ENCODE measurements at places on chromosomes 5 and 9.

DNA sequence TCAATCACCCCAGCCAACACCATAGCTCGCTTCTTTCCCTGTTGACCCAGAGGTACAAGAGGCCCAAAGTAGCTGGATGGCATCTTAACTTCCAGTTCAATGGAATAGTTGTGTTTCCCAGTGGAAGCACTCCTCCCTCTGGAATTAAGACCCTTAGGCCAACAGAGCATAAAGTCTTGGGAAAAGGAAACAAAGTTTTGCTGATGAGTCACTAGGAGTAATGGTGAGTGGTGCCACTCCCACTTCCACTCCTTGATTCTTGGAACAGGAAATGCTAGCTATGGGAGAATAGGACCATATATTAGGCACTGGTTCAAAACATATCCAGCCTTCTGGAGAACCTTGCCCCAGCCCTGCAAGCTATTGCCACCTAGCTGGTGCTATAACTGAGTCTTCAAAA is 44.7 kb upstream of the LMX1B start:
- DNase-seq, result no peak

- no peak for DNase-seq
These were observed 11.3 kb downstream of the RIOK2 start for GRCh38 chr5:97171703-97172102.

- DNase-seq, result no peak
These were observed 59.7 kb downstream of the HMHB1 start for GRCh38 chr5:143871672-143872071.

GRCh38 chr9:137026828-137027227 is 1.2 kb downstream of the ABCA2 start:
- DNase-seq, result no peak

- DNase-seq, result peak; percentile 75
These were observed 40.8 kb upstream of the GLRX start for GRCh38 chr5:95863383-95863757.

- no peak for DNase-seq
These were observed 119.8 kb upstream of the EGFLAM start for GRCh38 chr5:38138574-38138973.

- no peak for DNase-seq
These were observed 198.7 kb upstream of the C9orf72 start for GRCh38 chr9:27771803-27772545.

GRCh38 chr5:95959888-95960666 is 1.6 kb downstream of the ELL2 start:
- no peak for DNase-seq

- no peak for DNase-seq
These were observed 190.5 kb upstream of the OR13F1 start for GRCh38 chr9:104313396-104314110.

DNA sequence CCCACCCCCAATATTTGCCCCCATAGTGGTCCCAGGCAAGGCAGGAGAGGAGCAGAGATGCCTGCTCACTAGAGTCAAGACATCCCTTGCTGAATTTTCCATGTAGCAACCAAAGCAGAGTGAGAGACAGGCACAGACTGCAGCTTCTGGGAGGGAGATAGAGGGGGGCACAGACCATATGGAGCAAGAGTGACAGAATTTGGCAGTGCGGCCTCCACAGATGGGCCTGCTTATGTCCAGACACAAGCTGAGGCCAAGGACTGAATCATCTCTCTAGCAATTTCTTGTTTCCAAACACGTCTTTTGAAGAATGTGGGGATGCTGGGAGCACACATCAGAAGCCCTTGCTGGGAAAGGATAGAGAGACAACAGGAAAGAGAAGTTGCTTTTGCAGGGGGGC is 53.0 kb upstream of the ALDH1B1 start:
- DNase-seq, result peak; percentile 67

DNA sequence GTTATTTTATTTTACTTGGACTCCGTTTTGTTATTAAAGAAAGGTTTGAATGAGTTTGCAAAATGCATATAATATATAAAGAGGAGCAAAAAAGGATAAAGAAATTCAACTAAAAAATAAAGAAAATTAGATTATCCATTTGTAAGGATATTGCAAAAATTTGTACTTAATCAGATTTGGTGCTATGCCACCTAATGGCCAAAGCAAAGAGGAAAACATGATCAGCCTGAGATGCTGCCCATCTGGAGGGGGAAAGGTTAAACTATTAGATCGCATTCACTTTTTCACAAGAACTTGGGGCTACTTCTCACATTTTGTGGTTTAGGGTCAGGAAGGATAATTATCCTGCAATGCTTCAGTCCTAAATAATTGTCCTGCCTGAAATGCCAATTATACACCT is 350.6 kb downstream of the MLLT3 start:
- DNase-seq, result no peak

- DNase-seq, result no peak
These were observed 13.0 kb upstream of the SMIM32 start for GRCh38 chr5:136205941-136206340.

- no peak for DNase-seq
These were observed 17.0 kb downstream of the PLPP1 start for GRCh38 chr5:55517804-55518203.

- no peak for DNase-seq
These were observed 9.3 kb downstream of the SLC28A3 start for GRCh38 chr9:84331119-84331809.

DNA sequence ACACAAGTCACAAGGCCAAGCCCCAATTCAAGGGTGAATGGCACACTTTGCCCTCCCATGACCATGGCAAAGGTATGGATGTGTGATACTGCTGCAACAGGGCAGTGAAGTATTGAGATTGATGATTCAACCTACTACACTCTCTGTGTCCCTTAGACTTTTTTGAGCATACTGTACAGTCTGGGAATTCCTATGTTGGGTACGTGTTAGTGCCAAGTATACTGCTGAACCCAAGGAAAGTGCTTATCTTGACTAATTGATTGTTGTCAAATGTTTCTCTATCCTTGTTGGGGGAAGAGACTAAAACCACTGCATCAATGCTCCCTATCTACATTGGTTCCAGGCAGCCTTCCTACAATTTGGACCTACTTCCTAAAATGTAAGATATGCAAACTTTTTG is 93.7 kb downstream of the NDFIP1 start:
- DNase-seq, result no peak

DNA sequence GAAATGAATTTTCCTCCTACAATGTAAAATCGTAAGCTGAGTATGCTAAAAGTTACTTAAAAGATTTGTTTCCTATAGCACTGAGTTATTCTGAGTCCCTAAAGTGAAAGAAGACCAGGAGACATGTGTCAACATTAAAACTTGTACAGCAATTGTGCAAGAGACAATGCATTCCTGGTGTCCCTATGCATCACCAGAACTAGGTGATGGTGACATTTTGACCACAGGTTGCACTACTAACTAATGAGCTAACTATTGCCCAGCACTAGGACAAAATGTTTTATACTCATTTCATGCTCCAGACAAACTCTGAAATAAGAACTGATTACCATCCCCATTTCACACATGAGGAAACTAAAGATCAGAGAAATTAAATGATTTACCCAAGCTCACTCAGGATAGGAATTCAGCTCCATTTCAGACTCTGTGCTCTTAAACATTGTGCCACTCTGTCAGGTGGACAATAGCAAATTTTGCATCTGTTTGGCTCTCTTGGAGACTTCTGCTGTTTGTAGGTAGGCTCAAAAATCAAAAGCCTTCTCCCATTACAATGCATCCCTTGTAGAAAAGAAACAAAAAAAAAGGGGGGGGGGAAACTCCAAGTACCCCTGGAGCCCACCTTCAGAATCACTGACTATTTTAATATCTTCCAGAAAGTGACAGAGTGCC is 269.2 kb downstream of the ACTL7B start:
- DNase-seq, result no peak

- DNase-seq, result peak; percentile 90
These were observed at the start of gene RHOBTB3 for GRCh38 chr5:95730730-95731570. TSS of gene RHOBTB3 (plus strand) at chr5:95731336. CDS start at chr5:95731683, 347 bp downstream.

DNA sequence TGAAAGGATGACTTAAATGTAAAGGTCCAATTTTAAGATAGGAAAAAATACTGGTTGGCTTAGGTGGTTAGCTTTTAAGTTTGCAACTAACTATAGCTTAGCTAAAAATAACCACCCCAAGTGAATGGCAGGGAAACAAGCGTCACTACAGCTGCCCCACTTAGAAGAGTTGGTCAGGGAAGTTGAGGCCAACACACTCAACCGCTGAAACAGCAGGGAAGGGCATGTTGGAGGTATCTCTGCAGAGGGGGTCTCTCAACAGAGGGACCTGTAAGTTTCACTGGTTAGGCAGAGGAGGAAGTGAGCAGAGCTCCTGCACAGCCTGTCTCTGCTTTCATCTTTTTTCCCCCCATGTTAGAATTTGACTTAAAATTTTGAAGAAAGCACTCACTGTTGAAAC is 75.3 kb downstream of the LHFPL2 start:
- DNase-seq, result no peak

GRCh38 chr9:99307851-99308250 is 85.8 kb downstream of the SEC61B start:
- no peak for DNase-seq

- DNase-seq, result no peak
These were observed 24.1 kb downstream of the DDX31 start for GRCh38 chr9:132645711-132646110.

- DNase-seq, result no peak
These were observed 899.5 kb downstream of the TLE1 start for GRCh38 chr9:80789831-80790230.

DNA sequence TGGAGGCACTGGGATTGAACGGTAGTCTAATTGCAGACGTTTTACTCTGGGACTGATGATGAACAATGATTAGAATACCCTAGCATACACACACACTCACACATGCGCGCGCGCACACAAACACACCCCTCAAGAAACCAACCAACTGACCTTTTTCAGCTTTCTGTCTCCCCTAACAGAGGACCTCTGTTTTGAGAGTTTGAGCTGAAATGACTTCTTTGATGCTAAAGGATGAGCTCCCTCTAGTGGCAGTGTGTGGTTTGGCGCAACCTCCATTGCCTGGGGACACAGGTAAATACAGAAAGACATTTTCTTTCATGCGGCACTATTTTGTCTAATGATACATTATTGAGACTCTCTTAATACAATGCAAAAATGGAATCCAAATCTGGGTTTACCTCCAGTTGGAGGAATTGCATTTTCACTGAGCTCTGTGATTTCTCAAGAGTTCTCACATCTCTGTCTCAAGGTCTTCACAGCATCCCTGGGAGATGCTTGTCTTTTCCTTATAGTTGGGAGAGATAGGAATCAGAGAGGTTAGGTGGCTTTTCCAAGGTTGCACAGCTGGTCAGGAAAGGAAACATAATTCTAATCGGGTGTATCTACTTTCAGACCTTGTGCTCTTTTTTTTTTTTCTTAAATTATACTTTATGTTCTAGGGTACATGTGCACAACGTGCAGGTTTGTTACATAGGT is 187.5 kb downstream of the TMEM38B start:
- peak; percentile 27 for DNase-seq

GRCh38 chr5:999724-1000123 is 8.9 kb upstream of the NKD2 start:
- DNase-seq, result no peak

GRCh38 chr9:65437724-65438123 is 152.7 kb upstream of the FOXD4L5 start:
- DNase-seq, result no peak

- no peak for DNase-seq
These were observed 998.5 kb upstream of the CDH6 start for GRCh38 chr5:30195036-30195435.

DNA sequence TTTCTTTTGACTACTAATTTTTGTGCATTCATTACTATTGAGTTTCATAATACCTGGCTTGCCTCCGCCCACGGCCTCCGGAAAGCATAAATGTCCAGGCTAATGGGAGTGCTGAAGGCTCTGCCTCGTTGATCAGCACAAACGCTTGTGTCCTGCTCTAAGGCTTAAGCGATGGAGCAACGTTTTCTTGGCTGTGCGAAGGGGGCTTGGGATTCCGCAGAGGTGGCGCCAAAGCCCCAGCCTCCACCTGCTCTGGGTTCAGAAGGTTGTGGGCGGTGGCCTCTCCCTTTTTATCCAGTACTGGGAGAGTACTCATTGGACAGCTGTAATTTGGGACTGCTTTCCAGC is 19.7 kb downstream of the ANXA2R start:
- no peak for DNase-seq

DNA sequence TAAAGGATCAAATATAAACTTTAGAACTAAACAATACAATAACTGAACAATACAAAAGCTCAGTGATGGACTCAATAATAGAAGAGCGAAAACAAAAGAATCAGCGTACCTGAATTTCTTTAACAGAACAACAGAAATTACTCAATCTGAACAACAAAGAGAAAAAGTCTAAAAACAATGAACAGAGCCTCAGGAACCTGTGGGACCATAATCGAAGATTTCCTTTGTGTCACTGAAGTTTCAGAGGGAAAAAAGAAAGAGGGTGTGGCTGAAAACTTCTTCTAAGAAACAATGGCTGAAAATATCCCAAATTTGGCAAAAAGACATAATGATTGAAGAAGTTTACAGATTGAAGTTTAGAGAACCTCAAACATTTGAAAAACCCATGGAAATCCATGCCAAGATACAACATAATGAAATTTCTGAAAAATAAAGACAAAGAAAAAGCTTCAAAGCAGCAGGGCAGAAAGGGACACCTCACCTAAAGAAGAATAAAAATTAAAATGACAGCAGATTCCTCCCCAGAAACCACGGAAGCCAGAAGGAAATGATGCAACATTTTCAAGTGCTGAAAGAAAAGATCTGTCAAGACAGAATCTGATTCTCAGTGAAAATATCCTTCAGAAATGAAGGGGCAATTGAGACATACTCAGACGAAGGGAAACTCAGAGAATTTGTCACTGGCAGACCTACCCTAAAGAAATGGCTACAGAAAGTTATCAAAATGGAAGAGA is 288.8 kb downstream of the ARL15 start:
- no peak for DNase-seq

DNA sequence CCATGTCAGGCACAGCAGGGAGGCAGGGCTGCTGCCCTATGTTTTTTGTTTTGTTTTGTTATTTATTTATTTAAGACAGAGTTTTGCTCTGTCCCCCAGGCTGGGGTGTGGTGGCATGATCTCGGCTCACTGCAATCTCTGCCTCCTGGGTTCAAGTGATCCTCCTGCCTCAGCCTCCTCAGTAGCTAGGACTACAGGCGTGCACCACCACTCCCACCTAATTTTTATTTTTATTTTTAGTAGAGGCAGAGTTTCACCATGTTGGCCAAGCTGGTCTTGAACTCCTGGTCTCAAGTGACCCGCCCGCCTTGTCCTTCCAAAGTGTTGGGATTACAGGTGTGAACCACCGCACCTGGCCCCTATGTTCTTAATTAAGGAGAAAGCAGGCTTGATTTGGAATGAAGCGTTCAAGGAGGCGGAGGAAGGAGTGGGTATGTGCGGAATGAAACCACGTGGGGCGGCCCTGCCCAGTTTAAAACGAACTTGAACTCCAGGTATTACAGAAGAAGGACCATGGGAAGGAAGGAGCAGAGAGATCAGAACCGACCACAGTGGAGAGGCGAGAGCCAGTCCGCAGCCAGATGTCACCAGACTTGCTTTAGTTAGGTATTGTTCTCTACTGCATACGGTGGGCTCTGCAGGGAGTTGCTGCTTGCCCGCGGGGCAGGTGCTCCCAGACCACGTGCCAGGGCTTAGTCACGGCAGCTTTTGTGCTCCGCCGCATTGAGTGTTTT is 34.9 kb upstream of the EPB41L4B start:
- DNase-seq, result no peak

- DNase-seq, result no peak
These were observed 270.1 kb downstream of the AOPEP start for GRCh38 chr9:94996641-94997040.

Data from fibroblast of the conjunctiva (primary cell).